Endodermal cell (in vitro differentiated cells): ENCODE measurements at places on chromosomes 16 and 17. TPM values are rescaled to one million over a fixed set of nuclear protein-coding genes. Genes with fewer than 3 reads are reported as not detected.
A peak's percentile ranks its signal among the peaks of the same experiment; 100 is the strongest.

The KRTAP4-9 gene
- not detected in 2 replicates for total RNA-seq

- H3K36me3 ChIP-seq: no peaks in the 10 kb centered on the region
- DNase-seq: no peak
- H3K27ac ChIP-seq: no peak overlapping the region
- H3K27me3 ChIP-seq: no peaks in the 10 kb centered on the region
- H3K4me3 ChIP-seq: no peak overlapping the region
- H3K4me1 ChIP-seq: no peaks in the 10 kb centered on the region
Observed at GRCh38 chr16:1425616-1426370, 5.1 kb upstream of the PERCC1 start.

The FOXK2 gene
- total RNA-seq: 53.5 and 67.2 TPM in 2 replicates

- H3K4me3 ChIP-seq: no peak overlapping the region
- no peak for DNase-seq
- H3K4me1 ChIP-seq: no peaks in the 10 kb centered on the region
Observed at GRCh38 chr17:63395075-63395805, 50.9 kb downstream of the CYB561 start.

- no peak for DNase-seq
- H3K4me3 ChIP-seq: no peak overlapping the region
- peaks cover 11% of the 10 kb centered on the region for H3K27me3 ChIP-seq
- no peak overlapping the region for H3K27ac ChIP-seq
Observed at GRCh38 chr16:71297341-71297634, 8.1 kb upstream of the CMTR2 start.

The KRT12 gene
- total RNA-seq: not detected in 3 replicates

The TNFSF13 gene
- total RNA-seq: 3.0 to 4.6 TPM (median 4.2 TPM) in 3 replicates

The SLC38A8 gene
- total RNA-seq: not detected in 3 replicates

DNA sequence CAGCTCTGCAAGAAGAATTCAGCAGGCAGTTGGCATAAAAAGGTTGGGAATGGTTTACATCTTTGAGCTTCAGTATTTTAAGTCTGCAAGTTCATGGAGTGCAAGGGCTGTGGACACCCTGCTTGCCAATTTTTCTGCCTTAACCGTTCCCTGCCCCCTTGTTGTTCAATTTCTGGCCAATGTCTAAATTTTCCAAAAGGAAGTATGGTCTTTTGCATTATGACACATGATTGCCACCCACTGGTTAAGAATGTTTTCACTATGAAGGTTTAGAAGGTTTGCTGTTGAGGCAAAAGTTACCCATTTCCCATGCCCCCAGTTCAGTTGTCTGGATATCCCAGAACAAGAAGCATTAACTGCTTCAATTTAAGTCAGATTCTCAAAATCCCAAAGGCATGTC is 441.9 kb downstream of the CDH13 start:
- no peak overlapping the region for H3K4me3 ChIP-seq
- no peaks in the 10 kb centered on the region for H3K27me3 ChIP-seq
- H3K4me1 ChIP-seq: no peaks in the 10 kb centered on the region

- DNase-seq: no peak
- no peaks in the 10 kb centered on the region for H3K4me1 ChIP-seq
- H3K27me3 ChIP-seq: no peaks in the 10 kb centered on the region
- no peak overlapping the region for H3K27ac ChIP-seq
- H3K36me3 ChIP-seq: peaks cover 6% of the 10 kb centered on the region
Observed at GRCh38 chr16:87375426-87376135, 8.0 kb downstream of the FBXO31 start.

GRCh38 chr17:2362881-2363280 is 25.6 kb downstream of the SGSM2 start:
- H3K4me3 ChIP-seq: no peak overlapping the region
- no peaks in the 10 kb centered on the region for H3K27me3 ChIP-seq
- no peak overlapping the region for H3K27ac ChIP-seq
- DNase-seq: no peak
- H3K4me1 ChIP-seq: no peaks in the 10 kb centered on the region

GRCh38 chr17:75516619-75517296 is 430 bp downstream of the TSEN54 start:
- peaks cover 7% of the 10 kb centered on the region for H3K4me1 ChIP-seq
- peak overlapping the region; percentile 78 for H3K4me3 ChIP-seq
- peaks cover 15% of the 10 kb centered on the region for H3K36me3 ChIP-seq
- no peaks in the 10 kb centered on the region for H3K27me3 ChIP-seq

- no peaks in the 10 kb centered on the region for H3K4me1 ChIP-seq
- peaks cover 5% of the 10 kb centered on the region for H3K27me3 ChIP-seq
- no peak for DNase-seq
Observed at GRCh38 chr17:81980707-81981343, 3.4 kb downstream of the ASPSCR1 start.

DNA sequence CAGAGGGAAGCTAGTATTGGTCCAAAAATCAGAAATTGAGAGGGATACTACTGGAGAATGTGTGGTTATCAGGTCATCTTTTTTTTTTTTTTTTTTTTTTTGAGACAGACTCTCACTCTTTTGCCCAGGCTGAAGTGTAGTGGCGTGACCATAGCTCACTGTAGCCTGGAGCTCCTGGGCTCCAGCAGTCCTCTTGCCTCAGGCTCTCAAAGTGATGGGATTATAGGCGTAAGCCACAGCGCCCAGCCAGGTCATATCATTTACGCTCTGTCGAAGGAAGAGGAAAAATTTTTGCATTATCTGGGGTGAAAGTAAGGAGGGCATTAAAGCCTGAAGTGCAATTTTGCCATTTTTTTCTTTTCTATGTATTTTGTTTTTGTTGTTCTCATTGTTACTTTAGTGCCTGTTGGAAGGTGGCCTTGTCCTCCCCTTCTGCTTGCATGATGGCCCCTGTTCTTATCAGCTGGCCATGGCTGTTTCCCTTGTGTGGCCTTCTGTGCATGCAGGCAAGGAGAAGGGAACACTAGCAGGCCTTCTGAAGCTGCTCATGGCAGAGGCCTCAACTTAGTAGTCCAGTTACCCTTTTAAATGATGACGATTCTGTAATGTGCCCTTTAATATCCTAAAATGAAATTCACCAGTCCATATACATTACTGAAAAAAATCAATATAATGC is 118.3 kb downstream of the SPECC1 start:
- DNase-seq: no peak
- H3K27me3 ChIP-seq: no peaks in the 10 kb centered on the region
- no peak overlapping the region for H3K27ac ChIP-seq
- no peaks in the 10 kb centered on the region for H3K36me3 ChIP-seq
- no peak overlapping the region for H3K4me3 ChIP-seq

The TEX19 gene
- total RNA-seq: 0.23 and 0.48 TPM in 2 replicates

DNA sequence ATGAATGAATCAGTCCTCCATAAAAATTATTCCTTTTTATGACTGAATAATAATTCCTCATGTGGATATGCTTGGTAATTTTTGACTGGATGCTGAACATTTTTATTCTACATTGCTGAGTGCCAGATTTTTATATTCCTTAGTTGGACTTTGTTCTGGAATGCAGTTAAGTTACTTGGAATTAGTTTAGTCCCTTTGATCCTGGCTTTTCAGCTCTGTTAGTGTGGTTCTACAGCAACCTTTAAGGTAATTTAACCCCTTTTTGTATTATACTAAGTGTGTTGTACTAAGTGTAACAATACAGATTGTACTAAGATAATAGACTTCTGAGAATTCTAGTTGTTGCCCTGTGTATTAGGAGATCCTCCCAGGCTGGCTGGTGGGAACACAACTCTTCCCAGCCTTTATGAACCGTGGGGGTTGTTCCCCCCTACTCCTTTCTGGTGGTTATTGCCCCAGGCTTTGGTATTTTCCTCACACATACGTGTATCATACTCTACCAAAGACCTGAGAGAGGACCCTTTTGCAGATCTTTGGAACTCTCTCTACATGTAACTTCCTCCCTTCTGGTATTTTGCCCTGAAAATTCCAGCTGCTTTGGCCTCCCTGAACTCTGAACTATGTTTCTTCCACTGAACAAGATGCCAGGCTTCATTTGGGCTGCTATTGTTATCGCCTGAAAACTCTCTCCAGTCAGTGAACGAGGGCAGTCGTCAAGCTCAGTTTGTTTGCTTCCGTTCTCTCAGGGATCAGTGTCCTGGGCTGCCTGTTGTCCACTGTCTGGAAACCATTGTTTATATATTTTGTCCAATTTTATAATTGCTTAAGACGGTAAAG is 30.5 kb downstream of the TANGO6 start:
- H3K4me3 ChIP-seq: no peak overlapping the region
- no peak for DNase-seq
- peaks cover 4% of the 10 kb centered on the region for H3K4me1 ChIP-seq
- peak overlapping the region; percentile 13 for H3K27ac ChIP-seq

DNA sequence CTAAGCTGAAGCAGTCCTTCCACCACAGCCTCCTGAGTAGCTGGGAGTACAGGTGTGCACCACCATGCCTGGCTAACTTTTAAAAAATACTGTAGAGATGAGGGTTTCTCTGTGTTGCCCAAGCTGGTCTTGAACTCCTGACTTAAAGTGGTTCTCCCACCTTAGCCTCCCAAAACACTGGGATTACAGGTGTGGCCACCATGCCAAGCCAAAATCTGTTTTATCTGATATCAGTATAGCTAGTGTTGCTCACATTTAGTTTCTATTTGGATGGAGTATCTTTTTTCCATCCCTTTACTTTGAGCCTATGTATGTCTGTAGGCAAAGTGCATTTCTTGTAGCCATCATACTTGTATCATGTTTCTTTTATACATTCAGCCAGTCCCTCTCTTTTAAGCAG is 82.1 kb downstream of the BCAS3 start:
- H3K36me3 ChIP-seq: no peaks in the 10 kb centered on the region
- no peak overlapping the region for H3K4me3 ChIP-seq
- no peak overlapping the region for H3K27ac ChIP-seq
- H3K27me3 ChIP-seq: no peaks in the 10 kb centered on the region

The ZPBP2 gene
- not detected in 2 replicates for total RNA-seq
